PC-9 (cell line): ENCODE measurements at places on chromosomes 3 and 15.

DNA sequence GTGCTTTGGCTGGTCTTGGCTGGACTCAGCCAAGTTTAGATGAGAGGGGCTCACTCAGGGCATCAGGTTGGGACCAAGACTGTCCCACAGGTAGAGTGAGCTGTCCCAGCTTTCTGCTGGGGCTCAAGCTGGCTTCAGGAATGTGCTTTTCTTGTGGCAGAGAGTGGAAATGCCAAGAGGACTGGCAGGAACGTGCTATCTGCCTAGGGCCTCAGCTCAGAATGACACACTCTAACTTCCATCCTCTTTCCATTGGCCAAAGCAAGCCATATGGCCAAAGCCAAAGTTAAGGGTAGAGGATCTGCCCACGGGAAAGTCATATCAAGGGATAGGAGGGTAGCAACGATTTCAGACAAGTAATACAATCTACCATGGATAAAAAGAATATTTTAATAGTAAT is 178.8 kb downstream of the ABHD5 start:
- DNase-seq, result no peak

DNA sequence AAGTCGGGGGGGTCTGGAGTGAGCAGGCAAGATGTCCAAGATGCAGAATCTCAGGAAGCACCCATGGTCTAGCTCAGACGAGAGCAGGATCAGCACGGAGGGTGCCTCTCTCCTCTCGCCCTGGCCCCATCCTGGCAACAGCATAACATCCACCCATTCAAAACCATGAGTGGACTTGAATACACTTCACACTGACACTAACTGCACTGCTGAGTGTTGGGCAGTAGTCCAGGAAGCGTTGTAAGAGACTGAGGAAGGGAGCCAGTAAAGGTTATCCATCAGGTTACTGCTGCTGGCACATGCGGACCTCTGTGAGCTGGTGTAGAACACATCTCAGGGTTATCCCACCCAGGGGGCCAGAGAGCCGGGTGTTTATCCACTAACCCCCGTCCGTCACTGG is 131.0 kb upstream of the TOPAZ1 start:
- no peak for DNase-seq

DNA sequence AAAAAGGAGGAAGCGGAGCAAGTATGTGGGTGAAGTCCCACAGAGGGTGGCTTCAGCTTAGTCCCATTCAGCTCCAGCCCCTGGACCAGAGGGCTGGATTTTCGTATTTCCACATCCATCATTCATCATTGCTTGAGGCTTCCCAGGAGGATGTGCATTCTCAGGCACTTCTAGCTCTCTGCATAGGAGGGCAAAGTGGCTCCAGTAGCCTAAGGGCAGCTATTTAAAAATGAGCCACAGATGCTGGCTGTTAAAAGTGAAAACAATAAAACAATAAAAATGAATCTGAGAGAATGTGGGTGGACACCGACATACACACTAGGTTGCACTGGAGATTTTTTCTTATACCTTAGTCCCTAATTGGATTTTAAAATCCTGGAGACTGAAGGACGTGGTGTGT is 629.2 kb upstream of the ZNF385D start:
- no peak for DNase-seq

DNA sequence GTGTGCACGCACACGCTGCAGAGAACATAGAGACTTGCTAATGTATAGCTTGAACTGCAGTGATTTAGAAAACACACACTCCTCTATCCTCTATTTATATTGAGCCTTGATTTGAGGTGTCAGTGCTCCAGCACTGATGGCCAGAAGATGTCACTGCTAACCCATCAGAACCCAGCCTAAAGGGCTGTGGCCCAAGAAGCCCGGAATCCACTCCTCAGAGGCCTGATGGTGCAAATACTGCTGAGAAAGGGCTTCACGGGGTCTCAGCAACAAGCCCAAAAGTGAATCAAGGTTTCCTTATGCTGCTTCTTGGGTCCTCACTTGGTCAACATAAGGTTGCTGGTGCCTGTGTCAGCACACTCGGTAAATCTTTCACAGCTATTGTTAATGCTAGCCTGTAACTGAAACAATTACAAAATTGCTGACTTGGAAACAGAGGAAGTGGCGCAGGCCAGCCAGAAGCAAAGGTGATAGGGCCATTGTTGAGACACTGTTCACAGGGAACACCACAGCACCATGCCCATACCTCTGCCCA is 60.3 kb downstream of the HEG1 start:
- DNase-seq, result peak; percentile 54

GRCh38 chr3:161674402-161674801 is 177.8 kb downstream of the OTOL1 start:
- no peak for DNase-seq

GRCh38 chr3:119557192-119557876 is 2.1 kb downstream of the CD80 start:
- DNase-seq, result no peak

- DNase-seq, result no peak
Observed at GRCh38 chr3:194443901-194444300, 42.9 kb downstream of the ATP13A3 start.

GRCh38 chr3:115825046-115825445 is 201.7 kb downstream of the GAP43 start:
- no peak for DNase-seq

- no peak for DNase-seq
Observed at GRCh38 chr3:191688756-191689433, 227.9 kb downstream of the PYDC2 start.

DNA sequence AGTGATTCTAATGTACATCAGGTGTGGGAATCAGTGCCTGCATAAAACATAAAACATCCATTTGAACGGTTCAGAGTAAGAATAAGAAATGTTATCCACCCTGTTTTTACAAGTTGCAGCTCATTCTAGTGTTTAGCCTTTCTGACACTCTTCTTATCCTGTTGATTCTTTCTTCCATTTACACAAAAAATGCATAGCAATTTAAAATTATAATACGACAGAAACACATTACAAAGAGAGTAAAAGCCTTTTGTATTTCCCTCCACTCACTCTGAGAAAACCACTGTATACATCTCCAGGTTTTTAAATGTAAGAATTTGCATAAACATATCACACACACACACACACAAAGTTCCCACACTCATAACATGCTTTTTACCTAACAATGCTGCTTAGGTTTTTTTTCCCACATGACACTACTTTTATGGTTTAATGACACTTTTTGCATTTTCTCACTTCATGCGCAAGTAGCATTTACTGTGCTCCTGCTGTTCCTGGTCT is 199.8 kb downstream of the CNTN6 start:
- no peak for DNase-seq

GRCh38 chr3:173191611-173192010 is 50.6 kb upstream of the SPATA16 start:
- no peak for DNase-seq

DNA sequence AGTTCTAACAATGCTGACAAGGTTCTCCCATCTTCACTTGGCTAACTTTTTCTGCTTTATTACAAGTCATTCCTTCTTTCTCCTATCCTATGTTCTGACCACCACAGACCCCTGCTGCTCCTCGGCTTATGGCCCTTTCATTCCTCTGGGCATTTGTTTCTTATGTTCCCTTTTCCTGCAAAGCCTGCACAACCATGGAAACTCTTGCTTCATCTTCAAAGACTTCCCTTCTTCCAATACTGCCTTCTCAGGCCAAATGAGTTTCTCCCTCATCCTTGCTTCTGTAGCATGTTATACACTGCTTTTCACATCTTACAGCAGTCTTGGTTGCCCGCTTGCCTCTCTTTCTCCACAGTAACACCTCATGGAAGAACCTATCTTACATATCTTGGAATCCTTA is 17.9 kb upstream of the ATOSA start:
- no peak for DNase-seq

DNA sequence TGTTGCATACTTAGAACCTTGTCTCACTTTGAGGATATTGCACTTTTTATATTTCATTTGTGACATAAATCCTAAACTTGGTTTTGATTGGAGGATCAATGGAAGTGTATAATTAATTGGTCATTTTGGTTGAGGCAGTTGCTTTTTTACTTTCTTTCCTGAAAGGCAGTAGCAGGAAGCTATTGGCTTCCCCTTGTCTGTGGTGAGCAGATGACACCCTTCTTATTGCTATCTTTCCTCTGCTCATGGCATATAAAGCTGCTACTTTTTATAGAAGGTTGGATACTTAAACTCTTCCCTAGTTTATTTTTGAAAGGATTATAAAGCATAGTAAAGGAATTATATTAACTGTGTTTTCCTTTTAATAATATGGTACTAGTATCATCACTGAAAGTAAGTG is 28.6 kb downstream of the FAM98B start:
- DNase-seq, result no peak

DNA sequence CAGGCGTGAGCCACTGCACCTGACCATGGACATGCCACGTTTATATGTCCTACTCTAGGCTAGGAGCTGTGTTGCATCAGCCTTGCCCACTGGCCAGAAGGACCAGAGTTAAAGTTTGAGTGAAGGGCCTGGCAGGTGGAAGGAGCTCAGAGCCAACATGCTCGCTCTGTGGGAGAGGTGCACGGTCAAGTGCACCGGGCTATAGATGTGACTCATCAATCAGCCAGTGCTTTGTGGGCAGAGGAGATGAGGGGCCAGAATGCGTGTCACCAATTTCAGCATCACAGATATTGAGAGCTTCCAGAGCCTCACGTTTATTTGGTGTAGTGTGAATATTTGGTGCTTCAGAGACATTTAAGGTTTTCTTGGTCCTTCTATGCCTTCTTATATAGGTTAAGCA is 137.3 kb upstream of the KBTBD8 start:
- no peak for DNase-seq

- DNase-seq, result no peak
Observed at GRCh38 chr15:77414789-77415442, 5.0 kb downstream of the PEAK1 start.

DNA sequence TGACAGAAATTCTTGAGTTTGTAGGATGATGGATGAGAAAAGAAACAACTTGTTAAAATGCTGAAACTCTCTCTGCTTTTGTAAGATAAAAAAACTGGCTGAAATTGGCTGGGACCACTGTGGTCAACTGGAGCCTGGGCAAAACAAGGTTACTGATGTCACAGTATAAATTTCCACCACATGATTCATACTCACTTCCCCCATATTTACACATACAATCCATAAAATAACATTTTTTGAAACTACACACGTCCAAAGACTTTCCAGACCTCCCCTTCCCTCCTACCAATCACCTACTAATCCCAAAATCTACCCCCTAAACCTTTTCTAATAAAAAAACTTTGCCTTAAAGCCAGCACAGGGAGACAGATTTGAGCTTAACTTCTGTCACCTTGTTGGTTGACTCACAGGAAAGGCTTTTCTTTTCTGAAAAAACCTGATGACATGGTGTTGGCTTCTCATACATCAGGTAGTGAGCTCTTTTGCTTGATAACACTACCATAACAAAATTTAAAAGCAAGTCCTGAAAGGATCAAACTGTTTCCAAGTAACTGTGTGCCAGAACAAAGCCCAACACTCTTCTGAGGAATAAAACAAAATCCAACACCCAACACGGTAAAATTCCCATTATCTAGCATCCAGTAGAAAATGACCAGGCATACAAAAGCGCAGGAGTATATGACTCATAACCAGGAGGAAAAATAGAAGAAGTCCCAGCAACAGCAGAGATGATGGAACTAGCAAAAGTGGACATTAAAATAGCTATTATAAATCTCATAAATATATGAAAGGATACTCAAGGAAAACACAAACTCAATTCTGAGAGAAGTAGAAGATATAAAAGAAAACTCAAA is 87.3 kb upstream of the SNRK start:
- no peak for DNase-seq

DNA sequence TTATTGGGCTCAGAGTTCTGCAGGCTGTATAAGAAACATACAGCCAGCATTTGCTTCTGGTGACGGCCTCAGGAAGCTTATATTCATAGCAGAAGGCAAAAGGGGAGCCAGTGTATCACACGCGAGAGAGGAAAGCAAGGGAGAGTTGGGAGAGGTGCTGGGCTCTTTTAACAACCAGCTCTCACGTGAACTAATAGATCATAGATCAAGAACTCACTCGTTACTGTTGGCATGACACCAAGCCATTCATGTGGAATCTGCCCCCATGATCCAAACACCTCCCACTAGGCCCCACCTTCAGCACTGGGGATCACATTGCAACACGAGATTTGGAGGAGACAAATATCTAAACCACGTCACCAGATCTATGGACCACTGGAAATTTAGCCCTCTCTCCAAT is 70.2 kb downstream of the TIPARP start:
- DNase-seq, result no peak

DNA sequence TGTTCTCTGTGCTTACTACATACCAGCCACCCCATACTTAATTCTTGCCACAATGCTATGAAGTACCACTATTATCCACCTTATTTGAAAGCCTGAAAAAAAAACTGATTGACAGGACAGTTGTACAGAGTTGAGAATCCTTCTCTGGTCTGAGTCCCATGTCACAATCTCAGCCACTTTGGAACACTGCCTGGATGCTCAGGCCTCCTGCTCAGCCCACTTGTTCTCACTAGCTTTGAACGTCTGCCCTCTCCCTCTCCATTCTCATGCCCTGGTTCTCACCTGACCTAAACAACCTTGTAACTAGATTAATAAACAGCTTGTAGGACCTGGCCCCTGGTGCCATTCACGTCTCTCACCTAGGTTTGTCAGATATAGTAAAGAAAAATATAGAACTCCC is 53.9 kb downstream of the TRIM69 start:
- DNase-seq, result no peak

- DNase-seq, result no peak
Observed at GRCh38 chr3:77917225-77917624, 877.3 kb downstream of the ROBO2 start.

- DNase-seq, result no peak
Observed at GRCh38 chr3:49022688-49023171, 809 bp downstream of the NDUFAF3 start.

DNA sequence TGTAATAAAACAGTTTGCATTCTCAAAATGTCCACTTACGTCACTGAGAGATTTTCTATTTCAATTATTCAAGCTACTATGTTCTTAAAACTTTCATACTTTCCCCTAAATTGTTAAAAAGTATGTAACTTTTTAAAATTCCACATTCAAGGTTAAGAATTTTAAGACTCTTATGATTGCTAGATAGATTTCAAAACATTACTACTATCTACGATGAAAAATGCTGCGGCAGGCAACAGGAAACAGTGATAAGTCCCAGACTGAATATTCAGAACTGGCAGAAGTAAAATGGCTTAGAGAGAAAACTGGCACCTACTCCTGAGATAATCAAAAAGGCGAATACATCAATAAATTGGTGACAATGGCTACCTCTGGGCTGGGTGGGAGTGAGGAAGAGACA is 16.2 kb downstream of the ATP13A3 start:
- no peak for DNase-seq

GRCh38 chr3:90016555-90016954 is 909.1 kb downstream of the EPHA3 start:
- DNase-seq, result peak; percentile 18

- no peak for DNase-seq
Observed at GRCh38 chr3:153881201-153881600, 240.0 kb upstream of the ARHGEF26 start.

GRCh38 chr3:126180477-126181397 is at the start of gene ALDH1L1:
TSS of gene ALDH1L1 (minus strand) at chr3:126180586. CDS start at chr3:126160979, 19,607 bp downstream.
- DNase-seq, result peak; percentile 72

DNA sequence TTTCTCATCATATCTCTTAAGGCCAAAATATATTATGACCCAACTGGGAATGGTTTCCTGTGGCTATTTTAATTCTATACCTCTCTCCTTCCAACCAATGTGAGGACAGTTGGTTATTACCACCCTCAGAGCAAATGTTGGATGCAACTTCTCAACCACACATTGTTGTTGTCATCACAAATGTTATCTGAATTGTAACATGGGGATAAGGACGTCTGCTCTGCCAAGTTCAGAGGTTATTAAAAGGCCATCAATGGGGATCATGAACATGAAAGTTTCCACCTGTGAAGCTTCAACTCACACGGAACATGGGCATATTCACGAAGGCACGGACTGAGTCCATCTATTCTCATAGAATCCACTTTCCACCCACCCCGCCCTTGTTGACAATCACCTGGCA is 46.8 kb downstream of the MB21D2 start:
- no peak for DNase-seq
